ENCODE measurements at places on chromosomes 7 and 10.

DNA sequence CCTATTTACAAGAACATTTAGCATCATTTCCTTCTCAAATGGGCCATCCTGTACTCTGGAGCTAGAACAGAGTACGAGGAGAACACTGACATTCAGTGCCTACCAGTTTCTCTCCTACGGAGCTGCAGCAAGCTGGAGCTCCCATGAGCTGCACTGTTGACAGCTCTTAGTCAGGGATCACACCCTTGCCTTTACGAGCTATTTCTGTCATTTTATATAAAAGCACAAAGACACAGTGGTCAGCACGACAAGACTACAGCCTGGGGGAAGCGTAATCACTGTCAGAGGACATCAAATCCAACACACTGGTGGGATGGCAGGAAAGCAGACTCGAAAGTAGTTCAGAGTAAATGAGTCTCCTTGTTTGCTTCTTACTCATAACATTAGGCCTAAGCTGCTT is 2.7 kb downstream of the CDCA7L start:
- ATAC-seq, result no peak

- peak; percentile 67 for ATAC-seq
Measured at GRCh38 chr7:138001529-138002095, at the start of gene CREB3L2. CREB3L2 (minus strand) TSS chr7:138002086; CDS start chr7:138001705, 381 bp downstream.

- no peak for ATAC-seq
Measured at GRCh38 chr7:158111049-158111751, 476.4 kb downstream of the PTPRN2 start.

- no peak for ATAC-seq
Measured at GRCh38 chr10:130418731-130419130, 282.5 kb downstream of the GLRX3 start.

- ATAC-seq, result no peak
Measured at GRCh38 chr7:98753989-98754479, 115.8 kb downstream of the TMEM130 start.

DNA sequence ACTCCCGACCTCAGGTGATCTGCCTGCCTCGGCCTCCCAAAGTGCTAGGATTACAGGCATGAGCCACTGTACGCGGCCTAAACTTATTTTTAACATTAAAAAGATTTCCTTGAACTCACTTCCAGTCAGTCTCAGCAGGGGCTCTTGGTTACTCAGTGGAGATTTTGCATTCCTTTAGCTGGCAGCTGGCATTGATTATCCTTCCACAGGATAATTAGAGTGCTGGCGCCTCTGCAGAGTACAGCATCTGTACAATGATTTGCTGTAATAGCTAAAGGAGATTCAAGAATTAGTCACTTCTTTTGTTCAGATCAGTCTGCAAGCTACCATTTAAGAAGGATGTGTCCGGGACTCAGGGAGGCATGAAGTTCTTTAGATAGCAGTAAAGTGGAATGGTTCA is 125.0 kb upstream of the NPY start:
- no peak for ATAC-seq

DNA sequence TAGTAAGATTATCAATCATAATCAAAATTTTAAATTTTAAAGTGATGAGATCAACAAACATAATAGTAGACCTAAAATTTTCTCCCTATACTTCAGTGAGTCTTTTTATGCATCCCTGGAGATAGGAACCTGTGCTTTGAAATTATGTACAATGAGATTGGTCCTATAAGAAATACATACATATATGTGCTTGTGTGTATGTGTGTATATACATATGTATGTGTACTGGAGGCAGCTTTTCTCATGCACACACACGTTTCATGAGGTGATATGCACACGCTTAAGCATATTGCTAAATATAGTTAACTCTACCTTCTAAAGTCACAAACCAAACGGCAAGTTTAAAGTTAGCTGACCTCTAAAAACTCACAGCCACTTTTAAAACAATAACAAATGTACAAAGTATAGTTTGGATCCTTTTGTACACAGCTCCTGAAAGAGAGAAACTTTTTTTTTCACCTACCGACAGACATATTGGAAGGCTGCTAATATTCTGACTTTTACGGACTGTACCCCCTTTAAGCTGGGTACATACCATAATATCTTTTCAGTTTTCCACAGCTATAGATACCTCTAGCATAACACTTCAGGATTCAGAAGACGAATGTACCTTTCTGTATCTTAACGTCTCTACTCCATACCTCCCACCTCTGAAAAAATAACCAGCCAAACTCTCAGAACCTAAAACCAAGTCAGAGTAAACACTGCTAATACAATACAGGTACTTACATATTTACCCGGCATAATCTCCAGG is 3.3 kb downstream of the ITGB1 start:
- ATAC-seq, result no peak

DNA sequence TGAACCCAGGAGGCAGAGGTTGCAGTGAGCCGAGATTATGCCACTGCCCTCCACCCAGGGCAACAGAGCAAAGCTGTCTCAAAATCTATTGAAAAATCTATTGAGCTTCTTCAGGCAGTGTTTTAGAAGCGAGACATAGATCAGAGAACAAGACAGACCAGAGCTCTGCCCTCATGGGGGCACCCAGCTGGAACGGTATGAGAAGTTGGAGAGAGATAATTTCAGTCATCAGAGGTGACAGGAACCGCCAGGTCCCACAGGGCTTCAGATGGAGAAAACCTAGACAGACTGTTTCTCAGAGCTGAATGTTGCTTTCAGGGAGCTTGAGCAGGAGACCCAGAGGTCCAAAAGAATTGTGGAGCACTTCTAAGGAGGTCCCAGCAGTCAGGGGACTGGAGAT is 14.2 kb upstream of the GTF2IRD1 start:
- no peak for ATAC-seq

- ATAC-seq, result peak; percentile 82
Measured at GRCh38 chr10:75375838-75376237, 25.7 kb downstream of the ZNF503 start.

DNA sequence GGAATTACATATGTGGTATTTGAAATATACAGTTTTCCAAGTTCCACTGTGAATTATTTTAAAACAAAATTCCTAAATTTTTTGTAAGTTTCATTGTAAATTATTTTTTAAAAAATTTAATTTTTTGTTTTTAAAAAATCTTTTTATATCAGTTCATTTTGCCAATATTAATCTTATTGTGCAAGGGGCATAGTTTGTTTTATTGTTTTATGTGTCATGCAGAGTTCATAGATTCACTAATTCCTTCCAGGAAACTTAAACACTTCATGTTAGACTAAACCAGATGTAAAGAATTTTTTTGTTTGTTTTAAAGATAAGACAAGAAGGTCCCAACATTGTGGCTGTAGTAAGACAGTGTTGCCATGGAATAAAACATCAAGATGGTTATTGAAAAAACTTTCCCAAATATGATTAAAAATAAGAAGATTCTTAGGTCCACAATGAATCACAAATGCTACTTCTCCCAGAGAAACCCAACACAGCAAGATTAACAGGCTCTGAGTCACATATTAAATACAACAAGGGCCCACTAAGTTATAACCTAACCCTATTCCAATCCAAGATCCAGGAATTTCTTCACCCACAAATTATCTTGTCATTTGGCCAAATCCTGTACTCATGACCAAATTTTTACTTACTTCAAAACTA is 464.7 kb upstream of the IGFBP3 start:
- ATAC-seq, result no peak

Measured in stimulated activated memory B cell treated with anti-CD40 and anti-IgM and Interleukin-4, amounts not matched to agents 10 μg/mL and 1 μg/mL and 100 μg/mL, for 72 hours (primary cell).